ENCODE measurements at places on chromosomes 5 and 9.

DNA sequence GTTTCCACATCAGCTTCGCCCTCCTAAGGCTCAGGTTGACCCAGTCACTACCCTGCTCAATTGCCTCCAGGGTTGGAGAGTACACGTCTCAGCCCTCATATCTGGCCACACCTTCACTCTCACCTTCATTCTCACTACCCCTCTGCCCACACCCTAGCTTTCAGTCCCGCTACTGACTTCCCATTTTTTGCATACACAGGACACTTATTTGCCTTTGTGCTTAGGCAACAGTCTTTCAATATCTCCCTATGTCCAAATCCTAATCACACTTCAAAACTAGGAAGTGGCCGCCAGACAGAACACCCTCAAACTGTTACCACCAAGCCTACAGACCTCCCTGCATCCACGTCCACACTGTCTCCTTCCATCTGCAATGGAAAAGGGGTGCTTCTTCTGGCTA is 10.9 kb downstream of the MCTP1 start:
- no peak for DNase-seq

GRCh38 chr9:74282526-74283253 is 214.4 kb upstream of the RORB start:
- no peak for DNase-seq

DNA sequence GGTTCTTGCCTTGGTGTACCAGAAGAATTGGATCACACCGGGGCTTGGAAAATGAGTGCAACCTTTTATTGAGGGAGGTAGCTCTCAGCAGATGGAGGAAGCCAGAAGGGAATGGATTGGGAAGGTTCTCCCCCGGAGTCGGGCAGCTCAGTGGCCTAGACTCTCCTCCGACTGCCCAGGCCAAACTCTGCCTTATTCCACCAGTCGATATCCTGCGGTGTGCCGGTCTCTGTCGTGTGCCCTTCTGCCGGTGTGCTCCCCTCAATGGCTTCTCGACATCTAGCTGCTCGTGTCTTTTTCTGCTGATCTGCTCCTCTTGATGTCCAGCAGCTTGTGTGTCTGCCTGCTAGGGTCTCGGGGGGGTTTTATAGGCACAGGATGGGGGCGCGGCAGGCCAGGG is 87.4 kb upstream of the CCL21 start:
- DNase-seq = no peak

DNA sequence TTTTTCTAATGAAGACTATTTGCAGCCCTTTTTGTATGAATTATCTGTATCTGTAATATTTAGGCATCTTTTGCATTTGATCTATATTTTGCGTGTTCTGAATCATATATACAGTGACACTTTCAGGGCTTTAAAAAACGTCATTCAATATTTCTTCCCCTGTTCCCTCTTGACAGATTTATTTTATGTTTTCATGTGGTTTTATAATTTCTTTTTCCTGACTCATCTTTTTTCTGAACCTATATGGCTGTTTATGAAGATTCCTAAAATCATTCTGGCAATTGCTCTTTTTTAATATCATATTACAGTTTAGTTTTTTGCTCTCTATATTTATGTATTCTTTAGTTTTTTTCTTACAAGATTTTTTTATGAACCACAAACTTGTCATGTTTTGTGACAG is 67.6 kb downstream of the SMARCA2 start:
- no peak for DNase-seq

- no peak for DNase-seq
These were observed 103.6 kb downstream of the PALM2AKAP2 start for GRCh38 chr9:109883623-109884022.

GRCh38 chr9:93531374-93531773 is 45.0 kb upstream of the PHF2 start:
- no peak for DNase-seq

GRCh38 chr5:95901676-95902627 is 59.7 kb downstream of the ELL2 start:
- no peak for DNase-seq

- DNase-seq = peak; percentile 89
These were observed 211.7 kb downstream of the ENC1 start for GRCh38 chr5:74428876-74429275.

DNA sequence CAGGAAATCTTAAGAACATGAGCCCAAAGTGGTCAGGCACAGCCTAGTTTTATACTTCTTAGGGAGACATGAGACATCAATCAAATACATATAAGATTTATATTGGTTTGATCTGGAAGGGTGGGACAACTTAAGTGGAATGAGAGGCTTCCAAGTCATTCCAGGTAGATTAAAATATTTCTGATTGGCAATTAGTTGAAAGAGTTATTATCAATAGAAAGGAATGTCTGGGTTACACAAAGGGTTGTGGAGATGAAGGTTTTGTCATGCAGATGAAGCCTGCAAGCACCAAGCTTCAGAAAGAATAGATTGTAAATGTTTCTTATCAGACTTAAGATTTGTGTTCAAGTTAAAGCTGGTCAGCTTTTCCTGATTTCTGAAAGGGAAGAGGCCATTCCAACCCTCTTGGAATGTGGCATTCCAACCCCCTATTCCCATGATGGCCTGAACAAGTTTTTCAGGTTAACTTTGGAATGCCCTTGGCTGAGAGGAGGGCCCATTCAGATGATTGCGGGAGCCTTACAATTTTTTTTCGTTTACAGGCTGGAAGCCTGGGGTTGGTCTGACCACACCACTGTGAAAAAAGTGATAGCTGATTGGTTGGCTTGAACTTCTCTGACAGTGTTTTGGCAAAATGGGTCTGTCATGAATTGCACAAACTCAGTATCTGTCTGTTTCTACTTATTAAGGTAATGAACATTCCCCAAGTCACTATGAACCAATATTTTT is 245.6 kb upstream of the RAI14 start:
- no peak for DNase-seq

DNA sequence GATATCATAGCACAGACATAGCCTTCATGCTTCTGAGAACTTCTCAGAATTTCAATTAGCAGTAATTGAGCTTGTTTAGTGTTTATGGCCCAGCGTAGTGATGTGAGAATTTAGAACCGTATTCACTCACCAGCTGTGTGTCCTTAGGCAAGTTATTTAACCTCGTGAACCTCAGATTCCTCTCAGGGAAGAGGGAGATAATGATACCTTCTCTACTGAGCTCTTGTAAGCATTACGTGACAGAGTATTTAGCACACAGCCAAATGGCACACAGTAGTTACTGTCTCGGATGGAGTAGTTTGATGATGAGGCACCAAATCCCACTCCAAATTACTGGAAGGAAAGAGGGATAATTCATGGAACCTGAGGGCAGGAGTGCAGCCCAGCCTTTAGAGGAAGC is 429.3 kb downstream of the CCDC171 start:
- DNase-seq = no peak

GRCh38 chr9:3909966-3910650 is 384.3 kb upstream of the RFX3 start:
- DNase-seq = no peak

GRCh38 chr9:70111042-70111602 is 67.5 kb downstream of the MAMDC2 start:
- peak; percentile 92 for DNase-seq

GRCh38 chr9:99299211-99300102 is 77.4 kb downstream of the SEC61B start:
- DNase-seq = peak; percentile 36

DNA sequence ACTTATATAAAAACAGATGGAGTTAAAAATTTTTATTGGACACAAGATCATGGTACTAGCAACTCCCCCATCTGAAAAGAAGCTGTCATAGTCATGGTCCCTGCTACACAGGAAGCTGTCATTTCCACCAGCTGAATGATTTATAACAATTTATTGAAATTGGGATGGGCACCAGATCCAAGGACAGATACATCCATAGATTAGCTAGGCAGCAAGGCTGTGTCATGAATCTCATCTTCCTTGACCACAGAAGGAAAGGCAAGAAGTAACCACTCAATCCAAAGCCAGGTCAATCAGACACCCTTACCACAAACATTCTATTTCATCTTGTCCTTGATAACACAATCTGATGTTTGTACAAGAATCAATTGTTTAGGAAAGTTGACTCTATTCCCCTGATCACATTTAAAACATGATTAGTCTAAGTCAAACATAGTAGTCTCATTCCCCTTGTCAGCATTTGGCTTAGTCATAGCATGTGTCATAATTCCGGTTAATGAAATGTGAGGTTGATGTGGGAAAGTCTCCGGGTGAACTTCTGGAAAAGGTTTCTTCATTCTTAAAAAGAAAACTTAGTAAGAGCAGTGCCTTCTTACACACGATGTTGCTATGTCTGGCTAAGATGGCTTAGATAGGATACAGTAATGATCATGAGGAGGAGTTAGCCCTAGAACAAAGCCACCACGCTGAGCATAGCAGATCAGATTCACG is 462.6 kb upstream of the PAPPA start:
- no peak for DNase-seq

DNA sequence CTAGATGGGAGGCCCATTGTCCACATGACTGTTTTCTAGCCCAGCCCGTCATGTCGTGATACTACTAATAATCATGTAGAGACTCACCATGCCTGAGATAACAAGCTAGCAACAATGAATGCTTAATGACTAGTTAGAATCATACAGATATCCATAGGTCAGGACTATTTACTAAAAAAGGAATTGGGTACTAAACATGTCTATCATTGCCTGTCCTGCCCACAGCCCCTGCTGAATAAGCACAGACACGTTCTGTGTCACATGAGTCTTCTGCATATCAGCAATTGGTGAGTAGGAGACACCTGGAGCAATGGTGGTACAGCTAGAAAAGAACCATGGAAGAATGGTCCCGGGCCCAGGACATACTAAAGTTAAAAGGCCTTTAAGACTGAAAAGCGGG is 18.0 kb downstream of the FRRS1L start:
- DNase-seq = no peak

GRCh38 chr5:173795601-173796000 is 92.5 kb upstream of the CPEB4 start:
- no peak for DNase-seq

DNA sequence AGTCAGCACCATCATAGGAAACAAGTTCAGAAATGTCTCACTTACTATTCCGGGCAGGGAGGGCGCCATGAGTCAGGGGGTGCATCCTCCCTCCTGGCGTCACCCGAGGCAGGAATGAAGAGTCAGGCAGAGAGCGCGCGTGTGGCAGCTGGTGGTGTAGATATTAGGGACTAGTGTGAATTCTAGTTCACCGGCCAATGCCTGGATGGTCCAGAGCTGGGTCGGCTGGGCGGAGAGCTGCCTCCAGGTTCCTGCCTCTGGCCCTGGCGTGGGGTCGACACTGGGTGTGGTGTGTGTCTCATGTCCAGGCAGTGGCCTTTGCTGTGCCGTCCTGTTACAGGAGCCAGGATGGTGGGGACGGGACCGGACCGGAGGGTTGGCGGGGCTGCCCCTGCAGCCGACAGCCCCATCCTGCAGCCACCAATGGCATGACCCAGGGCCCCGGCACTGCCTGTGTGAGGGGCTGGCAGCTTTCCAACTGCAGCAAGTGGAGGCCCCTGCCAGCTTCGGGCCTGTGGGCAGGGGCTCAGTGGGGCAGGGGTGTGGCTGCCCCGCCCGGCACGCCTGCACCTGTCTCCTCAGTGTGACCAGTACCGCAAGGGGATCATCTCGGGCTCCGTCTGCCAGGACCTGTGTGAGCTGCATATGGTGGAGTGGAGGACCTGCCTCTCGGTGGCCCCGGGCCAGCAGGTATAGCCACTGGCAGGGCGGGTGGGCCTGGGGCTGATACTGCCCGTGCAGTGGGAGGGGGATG is 9.1 kb downstream of the DIPK1B start:
- no peak for DNase-seq

GRCh38 chr9:34927061-34927460 is 31.0 kb upstream of the PHF24 start:
- no peak for DNase-seq

GRCh38 chr9:134491196-134491835 is 150.3 kb upstream of the COL5A1 start:
- DNase-seq = no peak

- DNase-seq = no peak
These were observed 208.8 kb upstream of the TAS2R1 start for GRCh38 chr5:9838916-9839315.

- no peak for DNase-seq
These were observed 1890.1 kb upstream of the WWC1 start for GRCh38 chr5:166401391-166401790.
